ENCODE measurements at places on chromosomes 7 and 10.

DNA sequence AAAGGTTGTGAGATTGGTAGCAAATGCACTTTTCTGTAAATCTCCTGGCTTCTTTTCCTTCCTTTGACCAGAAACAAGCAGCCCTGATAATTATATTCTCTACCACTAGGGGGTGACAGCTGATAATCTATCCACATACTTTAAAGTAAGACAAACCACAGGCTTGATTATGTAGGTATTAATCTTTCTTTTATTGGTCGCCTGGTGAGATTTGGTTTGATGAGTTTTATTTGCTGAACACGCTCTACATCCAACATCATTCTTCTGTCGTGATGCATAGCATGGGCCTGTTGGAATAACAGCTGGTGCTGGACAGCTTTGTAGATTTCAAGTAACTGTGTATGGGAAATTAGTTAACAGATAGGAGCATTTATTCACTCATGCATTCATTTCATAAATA lies 63.5 kb downstream of the ZNF365 start:
- DNase-seq: no peak

GRCh38 chr7:138952791-138953190 lies 28.4 kb downstream of the KIAA1549 start:
- DNase-seq: no peak

DNA sequence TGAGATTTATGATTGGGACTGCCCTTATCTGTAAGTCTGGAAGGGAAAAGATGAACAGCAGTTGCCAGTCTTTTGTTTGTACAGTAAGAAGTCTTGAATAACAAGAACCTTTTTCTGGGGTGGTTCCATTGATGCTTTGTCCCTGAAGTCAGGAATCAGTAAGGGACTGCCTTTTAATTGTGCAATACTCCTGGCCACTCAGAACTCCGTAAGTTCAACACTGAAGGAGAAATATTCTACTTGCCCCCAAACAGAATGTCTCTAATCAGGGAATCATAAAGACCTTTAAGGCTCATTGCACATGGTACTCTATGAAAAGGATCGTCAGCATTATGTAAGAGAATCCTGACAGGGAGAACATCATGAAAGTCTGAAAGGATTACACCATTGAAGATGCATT lies 361.4 kb downstream of the EXOC4 start:
- DNase-seq: no peak

DNA sequence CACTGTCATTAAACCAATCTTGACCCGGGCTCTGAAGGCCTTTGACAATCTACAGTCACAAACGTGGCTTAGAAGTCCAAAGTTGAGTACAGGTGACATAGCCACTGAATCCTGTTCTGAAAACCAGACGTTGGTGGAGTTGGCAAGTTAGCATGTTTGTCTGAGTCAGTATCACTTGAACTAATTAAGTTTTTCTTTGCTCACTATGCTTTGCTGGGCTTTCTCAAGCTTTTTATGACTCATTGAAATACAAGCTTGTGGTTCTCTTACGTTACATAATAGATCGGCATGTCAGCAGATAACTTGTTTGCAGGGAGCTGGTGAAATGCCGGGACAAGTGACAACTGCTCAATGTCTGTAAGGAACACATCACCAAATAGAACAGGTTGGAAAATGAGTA lies 53.8 kb downstream of the ARL5B start:
- DNase-seq: no peak

GRCh38 chr10:132162590-132163277 lies 24.0 kb upstream of the DPYSL4 start:
- no peak for DNase-seq

DNA sequence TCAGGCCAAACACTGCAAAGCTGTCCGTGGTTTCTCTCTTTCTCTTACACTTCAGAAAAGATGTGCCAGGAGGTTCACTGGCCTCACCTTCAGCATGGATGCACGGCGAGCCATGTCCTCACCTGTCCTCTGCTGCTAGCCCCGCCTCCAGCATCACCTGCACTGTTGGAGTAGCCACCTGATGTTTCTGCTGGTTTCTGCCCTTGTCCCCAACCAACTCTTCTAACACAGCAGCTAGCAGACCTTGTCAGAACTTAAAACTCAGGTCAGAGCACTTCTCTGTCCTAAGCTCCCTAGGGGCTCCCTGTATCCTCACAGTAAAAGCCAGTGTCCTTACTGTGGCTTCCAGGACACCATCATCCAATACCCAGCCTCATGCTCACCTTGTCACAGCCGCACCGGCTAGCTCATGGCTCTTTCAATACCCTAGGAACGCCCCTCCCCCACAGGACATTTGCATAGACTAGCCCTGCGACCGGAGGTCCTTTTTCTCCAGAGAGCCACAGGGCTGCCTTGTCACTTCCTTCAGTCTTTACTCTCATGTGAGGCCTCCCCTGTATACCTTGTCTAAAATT lies 15.2 kb downstream of the PALD1 start:
- no peak for DNase-seq

GRCh38 chr10:78830062-78830975 lies 238.4 kb upstream of the ZMIZ1 start:
- no peak for DNase-seq

GRCh38 chr7:100467638-100468373 lies 3.7 kb upstream of the SPACDR start:
- DNase-seq: no peak

DNA sequence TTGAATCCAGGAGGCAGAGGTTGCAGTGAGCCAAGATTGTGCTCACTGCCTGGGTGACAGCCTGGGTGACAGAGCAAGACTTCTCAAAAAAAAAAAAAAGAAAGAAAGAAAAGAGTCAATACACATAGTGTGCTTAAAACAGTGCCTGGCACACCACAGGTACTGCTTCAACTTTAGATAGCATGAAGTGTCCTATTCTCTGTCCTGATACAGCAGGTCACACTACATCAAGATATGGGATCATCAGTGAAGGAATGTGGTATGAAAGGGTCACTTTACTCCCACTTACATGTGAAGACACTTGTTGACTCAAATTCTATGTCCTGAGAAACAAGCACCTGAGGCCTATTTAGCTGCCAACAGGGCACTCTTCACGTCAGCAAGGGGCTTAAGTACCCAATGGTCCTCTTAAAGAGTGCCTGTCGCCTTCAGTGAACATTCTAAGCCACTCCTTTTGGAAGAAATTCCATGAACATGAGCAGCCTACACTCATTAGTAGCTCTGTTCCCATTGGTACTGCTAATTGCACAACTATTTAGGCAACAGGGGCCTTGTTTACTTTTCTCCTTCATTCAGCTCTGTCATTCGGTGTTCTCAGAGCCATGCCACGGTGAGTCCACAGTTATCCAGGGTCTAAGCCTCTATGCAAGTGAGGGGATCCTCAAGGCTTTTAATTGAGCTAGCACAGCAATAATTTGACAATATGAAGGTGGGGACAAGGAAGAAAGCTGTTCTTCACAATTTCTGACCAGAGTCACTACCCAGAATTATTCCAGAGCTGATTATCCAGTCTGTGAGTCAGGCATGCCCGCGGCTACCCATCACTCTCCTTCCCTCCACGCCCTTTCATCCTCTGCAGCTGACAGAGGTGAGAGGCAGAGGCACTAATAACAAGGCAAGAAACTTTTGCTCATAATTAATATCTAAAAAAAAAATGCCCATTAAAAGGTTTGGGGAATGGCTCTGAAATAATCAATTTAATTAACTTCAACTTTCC lies 56.6 kb upstream of the PTN start:
- DNase-seq: no peak

DNA sequence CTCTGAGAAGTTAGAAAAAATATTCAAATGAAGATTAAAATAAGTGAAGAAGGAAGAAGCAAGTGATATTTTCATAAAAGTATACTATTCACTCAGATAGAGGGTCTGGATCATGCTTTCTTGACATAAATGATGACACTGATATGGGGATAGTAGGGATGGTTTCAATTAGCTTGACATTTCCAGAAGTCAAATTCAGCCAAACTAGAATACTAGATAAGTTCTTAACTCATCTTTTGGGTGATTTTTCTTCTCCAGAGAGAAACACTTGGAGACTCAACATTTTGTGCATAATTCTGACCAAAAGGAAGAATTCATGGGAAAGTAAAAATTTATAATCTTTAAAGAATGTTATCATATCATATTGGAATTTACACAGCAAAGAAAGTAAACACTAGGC lies 152.0 kb upstream of the LRGUK start:
- no peak for DNase-seq

DNA sequence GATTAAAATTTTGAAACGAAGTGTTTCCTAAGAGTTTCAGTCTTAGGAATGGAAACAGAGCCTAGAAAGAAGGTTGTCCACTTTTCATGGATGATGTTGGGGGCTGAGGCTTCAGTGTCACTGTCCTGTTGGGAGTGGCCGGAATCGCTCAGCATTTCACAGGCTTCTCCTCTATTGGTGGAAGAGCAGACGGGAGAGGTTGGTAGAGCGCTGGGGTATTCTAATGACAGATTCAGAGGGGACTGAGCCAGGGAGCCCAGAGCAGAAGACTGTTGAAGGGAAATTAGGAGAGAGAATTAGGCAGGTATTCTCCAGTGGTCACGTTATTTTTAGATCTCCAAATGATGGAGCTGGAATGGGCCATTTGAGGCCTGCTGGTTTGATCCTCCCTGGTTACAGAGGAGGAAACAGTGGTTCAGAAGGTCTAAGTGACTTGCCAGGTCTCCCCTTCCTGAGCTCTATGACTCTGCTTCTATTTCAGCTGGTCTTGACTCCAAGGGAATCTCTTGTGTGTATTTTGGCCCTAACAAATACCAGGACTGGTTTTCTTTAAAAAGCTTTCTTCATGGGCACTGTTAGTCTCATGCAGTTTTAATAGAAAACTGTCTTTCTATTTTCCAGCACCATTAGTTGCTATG lies 35.7 kb upstream of the EEPD1 start:
- DNase-seq: no peak

- DNase-seq: no peak
Observed at GRCh38 chr10:77202857-77203256, 434.8 kb downstream of the KCNMA1 start.

DNA sequence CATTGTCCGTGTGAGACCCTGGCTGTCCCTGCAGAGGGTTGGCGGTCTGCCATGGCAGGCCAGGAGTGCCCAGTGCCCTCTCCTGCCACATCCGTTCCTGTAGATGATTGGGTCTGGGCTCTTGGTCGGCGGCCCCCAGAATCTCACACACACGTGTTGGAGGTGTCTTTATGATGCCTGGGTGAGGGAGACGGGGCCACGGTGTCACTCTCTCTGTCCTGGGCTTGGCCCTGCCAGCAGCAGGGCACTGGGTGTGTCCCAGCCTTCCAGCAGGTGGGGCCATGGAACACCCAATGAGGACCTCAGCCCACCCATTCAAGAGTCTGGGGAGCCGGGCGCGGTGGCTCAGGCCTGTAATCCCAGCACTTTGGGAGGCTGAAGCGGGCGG lies 30.2 kb downstream of the UNC5B start:
- DNase-seq: no peak

- peak; percentile 71 for DNase-seq
Observed at GRCh38 chr7:82443547-82444219, at the start of gene CACNA2D1. Gene CACNA2D1, minus strand, starts transcription at chr7:82443777.

DNA sequence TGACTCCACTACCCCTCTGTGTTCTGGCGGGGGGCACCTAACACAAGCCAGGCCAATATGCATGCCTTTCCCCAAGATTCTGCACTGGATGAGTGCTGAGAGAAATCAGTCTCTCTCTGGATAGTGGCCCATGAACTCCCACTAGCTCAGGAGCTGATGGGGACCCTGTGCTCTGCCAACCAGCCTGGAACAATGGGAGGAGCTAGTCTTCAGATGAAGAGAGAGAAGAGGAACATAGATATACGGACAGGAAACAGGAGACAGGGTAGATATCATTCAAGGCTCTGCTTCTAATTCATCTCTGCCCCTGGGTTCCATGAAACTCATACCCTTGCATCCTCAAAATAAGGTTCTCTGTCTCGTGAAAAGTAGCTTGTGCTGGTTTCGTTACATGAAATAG lies 27.9 kb upstream of the PLXNA4 start:
- no peak for DNase-seq

GRCh38 chr7:136883046-136883445 lies 14.6 kb downstream of the CHRM2 start:
- DNase-seq: no peak

GRCh38 chr7:79770063-79770462 lies 316.6 kb upstream of the MAGI2 start:
- no peak for DNase-seq

DNA sequence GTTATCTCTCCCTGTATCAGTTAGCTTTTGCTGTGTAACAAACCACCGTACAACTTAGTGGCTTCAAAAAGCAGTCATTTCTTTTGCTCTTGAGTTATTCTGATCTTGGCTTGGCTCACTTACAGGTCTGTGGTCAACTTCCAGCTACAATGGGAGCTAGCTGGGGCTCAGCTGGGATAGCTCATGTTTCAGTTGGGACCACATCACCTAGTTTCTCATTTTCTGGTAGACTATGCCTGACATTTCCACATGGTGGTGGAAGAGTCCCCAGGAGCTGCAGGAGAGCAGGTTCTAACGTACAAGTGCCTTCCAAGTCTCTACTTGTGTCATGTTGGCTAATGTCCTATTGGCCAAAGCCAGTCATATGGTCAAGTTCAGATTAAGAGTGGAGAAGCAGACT lies 25.8 kb upstream of the PIP4K2A start:
- DNase-seq: no peak

- DNase-seq: no peak
Observed at GRCh38 chr10:3624367-3624766, 160.6 kb downstream of the KLF6 start.

- peak; percentile 9 for DNase-seq
Observed at GRCh38 chr10:114550756-114551635, 107.1 kb downstream of the ABLIM1 start.

- DNase-seq: no peak
Observed at GRCh38 chr10:115065801-115066200, 27.4 kb upstream of the ATRNL1 start.

DNA sequence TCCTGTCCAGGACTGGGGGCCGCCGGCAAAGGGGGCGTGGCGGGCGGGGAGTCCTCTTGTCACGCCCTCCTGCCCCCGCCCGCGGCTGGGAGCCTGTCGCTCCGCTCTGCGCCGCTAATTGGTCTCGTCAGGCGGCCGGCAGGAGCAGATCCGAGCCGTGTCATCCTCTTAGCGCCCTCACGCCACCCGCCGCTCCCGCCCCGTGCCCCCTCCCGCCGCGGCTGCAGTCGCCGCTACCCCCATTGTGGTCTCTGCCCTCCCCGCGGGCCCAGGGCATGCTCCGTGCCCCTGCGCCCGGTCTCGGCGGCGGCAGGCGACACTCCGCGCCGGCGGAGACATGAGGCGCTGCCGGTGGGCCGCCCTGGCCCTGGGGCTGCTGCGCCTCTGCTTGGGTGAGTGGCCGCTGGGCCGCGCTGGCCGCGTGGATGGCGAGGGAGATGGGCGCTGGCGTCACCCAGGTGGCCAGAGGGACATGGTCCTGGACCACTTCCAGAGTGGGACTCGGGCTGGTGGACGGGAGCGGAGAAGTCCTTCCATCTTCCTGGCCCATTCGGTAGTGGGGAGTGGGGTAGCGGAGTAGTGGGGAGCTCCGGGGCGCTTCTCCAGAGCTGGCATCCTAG lies at the start of gene CDHR1:
TSS of gene CDHR1 (plus strand) at position 114 of the 620 bp plus-strand sequence. CDS start at position 338, 224 bp downstream.
- DNase-seq: no peak

GRCh38 chr10:17548770-17549169 lies 68.4 kb downstream of the HACD1 start:
- DNase-seq: no peak

DNA sequence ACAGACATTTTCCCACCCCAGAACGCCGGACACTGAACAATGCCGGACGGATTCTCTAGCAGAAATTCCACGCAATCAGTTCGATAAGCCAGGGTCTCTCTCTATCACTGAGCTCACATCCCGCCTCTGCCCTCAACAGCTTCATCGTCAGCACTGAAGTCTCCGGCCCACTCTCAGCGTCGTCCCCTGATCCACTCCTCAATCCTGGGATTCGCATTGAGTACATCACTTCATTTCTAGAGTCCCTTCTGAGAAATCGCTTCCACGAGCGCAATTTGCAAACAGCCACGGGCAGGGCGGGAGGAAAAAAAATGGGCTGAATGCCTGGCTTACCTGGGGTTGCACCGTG lies 365 bp downstream of the YME1L1 start:
- DNase-seq: no peak

All from NCI-H187 (cell line).